Hippocampal formation (tissue), 2 donors: ENCODE measurements at places on chromosomes 2 and 18.
A peak's percentile ranks its signal among the peaks of the same experiment; 100 is the strongest.

GRCh38 chr18:73124175-73124574 lies 256.4 kb upstream of the NETO1 start:
- no peak for DNase-seq

- no peak for DNase-seq
Measured at GRCh38 chr2:51401546-51401945, 369.6 kb upstream of the NRXN1 start.

GRCh38 chr2:15630121-15630977 lies 38.7 kb downstream of the DDX1 start:
- DNase-seq = no peak

DNA sequence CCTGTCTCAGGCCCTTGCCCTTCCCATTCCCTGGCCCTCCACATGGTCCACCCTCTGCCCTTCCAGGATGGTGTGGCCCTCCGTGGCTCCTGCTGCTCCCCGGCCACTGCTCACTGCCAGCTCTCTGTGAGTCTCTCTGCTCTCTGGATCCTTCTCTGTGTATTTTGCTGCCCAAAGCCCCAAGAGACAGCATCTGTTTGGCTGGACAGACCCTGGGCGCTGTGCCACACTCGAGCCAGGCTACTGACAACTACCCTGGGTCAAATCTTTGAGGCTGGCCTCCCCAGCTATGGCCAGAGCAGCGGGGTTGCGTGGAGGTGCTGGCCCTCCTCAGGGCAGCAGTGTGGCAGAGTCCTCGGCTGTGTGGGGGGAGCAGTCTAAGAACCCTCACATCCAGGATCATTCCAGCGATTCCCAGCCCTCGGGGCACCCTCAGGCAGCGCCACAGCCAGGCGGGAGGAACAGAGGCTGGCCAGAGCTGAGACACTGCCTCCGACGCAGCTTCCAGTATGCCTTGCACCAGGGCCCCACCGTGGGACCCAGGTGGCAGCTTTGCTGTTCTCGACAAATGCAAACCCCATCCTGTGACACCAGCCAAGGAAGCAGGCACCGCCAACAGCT lies 139.4 kb upstream of the GLI2 start:
- DNase-seq = peak; percentile 46

- no peak for DNase-seq
Measured at GRCh38 chr2:69977906-69978482, 16.6 kb upstream of the ASPRV1 start.

DNA sequence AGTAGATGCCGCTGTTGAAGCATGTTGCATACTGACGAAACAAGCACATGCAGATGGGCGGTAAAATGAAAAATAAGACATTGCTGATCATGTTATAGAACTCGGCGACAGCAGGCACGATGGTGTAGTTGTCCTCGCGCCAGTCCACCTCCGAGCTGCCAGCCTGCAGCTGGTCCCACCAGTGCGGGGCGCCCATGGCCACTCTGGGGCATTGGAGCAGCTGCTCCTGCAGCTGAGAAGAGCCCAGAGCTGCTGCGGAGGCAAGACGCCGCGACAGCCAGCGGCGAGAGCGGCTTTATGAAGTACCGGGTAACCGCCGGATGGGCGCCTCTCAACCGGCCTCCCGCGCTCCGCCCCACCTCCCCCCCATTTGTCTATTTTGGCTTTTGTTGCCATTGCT lies 32.6 kb upstream of the ADAM23 start:
- no peak for DNase-seq

DNA sequence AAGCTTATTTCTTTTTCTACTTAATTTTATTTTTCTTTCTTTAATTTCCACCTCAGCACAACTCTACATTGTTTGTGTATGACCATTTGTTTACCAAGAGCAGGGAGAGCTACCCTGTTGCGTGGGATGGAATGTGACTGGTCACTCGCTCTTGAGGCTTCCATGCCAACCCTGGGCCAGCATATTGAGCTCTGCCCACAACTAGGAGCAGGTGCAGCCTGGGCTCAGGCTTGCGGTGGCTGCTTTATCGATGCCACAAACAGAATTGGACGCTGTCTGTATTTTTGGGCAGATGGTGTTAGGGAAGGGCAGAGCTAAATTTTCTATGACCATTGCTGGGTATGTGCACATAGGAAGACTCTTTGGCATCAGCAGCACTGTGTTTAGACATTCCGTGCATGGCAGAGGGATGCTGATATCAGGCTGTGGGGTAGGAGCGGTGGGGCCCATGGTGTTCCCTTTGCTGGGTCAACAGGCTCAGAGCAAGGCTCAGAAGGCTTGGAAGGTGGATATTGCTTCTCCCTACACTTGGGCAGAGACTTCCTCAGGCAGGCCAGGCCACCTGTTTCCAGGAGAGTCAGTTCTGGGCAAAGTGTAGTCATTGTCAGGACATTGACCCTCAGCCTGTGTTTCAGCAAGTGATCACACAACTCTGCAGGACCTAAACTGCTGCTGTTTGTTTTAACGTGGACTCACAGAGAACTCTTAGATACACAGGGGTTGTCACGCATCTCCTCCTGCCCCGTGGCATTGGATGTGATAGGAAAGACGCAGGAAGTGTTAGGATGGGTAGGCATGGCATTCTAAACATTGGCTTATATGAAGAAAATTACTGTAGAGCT lies 40.2 kb downstream of the TMEM182 start:
- DNase-seq = no peak

GRCh38 chr2:236936446-236936940 lies 149.2 kb upstream of the COPS8 start:
- no peak for DNase-seq

- DNase-seq = no peak
Measured at GRCh38 chr2:169393068-169393590, 30.8 kb upstream of the LRP2 start.

DNA sequence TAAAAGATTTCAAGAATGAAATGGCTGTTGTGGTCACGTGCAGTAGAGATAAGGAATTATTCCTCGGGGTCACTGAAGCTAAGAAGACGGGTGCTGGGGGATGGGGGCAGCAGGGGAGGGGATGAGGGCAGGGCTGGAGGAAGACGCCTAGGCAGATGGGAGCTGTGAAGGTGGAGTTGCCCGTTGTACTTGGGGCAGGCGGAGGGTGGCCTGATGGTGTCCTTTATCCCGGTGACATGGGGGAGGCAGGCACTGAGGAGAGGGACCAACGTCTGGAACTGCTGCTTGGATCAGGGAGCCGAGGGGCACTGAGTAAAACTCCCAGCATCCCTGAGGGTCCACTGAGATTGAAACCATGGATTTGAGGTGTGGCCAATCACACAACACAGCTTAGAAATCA lies 64.9 kb downstream of the ZCCHC2 start:
- no peak for DNase-seq

DNA sequence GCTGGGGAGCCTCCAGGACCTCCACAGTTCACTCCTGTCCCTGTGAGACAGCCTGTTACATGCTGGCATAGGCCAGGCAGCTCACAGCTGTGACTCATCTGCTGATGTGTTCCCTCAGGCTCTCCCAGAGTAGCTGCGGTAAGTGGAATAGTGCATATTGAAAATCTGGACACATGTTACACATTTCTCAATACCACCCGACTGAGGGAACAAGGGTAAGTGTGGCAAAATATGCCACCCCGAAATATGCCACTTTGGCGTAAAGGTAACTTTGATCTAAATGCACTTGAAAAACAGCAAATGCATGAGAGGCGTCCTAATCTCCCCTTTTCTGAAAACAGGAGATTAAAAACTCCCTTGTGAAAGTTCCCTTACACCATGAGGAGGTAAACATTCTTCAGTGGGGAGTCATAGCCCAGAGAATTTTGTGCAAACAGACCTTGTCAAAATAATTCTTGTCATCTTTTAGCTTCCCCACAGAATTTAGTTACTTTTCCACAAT lies 557.9 kb downstream of the CCDC85A start:
- DNase-seq = no peak

DNA sequence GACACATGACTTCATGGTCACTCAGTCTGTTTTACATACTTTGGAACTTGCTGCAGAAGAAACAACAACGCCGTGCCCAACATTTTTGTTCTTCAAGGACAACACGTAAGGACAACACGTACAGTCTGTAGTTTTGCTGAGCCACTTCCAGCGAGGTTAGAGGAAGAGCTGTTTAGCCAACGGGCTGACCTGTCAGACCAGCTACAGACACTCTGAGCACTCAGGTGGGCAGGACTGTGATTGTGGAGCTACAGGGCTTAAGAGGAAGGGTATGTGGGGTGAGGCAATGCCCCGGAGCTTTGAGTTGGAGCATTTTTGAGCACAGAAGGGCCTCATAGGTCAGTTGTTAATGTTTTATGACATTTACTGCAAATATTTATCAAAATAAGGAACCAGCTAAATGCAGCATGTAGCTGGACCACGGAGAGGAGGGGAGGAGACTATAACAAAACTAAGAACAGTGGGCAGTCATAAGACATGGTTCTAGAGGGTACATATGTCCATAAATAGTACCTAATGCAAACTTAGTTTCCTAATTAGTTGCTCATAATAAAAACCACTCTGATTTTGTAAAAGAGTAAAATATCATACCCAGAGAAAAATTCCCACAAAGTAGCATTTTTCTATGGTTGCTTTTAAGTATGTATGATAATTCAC lies 26.3 kb upstream of the NPC1 start:
- DNase-seq = no peak

DNA sequence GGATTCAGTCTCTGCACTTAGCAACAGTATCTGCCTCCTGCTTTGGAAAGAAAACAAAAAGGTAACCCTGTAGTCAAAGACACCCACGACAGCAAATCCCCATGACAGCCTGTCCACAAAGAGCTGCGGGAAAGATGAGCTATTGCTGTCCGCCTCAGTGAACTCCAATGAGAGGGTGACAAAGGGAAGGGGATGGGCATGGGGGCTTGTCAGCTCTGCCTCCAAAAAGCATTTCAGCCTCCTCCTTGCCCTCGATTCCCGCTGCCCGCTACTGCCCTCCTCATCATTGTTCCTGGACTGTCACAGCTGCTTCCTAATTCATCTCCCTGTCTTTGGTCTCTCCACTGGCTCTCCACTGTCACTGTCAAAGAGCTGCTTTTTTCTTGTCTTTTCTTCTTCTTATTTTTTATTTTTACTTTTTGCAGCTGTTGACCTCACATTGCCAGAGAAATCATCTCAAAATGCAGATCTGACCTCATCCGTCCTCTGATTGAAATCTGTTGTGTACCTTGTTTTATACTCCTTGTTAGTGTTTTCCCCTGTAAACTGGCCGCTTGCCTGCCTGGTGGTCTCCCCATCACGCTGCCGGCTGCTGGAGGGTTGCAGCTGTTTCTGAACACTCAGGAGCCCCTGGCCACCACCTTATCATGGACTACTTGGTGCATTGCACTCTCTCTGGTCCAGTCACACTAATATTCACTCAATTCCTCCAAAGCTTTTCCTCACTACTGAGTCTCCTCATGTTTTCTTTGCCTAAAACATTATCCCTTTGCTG lies 7.9 kb upstream of the E2F6 start:
- DNase-seq = no peak

- no peak for DNase-seq
Measured at GRCh38 chr2:8086357-8086756, 595.5 kb upstream of the ID2 start.

- no peak for DNase-seq
Measured at GRCh38 chr2:207077266-207077665, 88.5 kb downstream of the KLF7 start.

GRCh38 chr2:10788855-10789254 lies 23.7 kb downstream of the PDIA6 start:
- no peak for DNase-seq

DNA sequence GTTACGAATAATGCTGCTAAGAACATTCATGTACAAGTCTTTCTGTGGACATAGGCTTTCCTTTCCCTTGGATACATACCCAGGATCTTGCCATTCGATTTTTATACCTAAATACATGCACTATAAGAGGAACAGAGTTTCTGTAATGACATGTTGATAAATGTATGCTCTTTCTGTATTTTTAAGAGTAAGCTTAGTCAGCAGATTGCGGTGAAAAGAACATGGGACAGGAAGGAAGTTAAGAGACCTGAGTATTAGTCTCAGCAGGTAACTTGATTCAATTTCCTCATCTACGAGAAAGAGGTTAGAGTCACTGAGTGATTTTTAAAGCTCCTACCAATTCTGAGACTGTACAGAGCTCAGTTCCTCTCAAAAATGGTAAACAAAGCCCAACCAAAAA lies 2.6 kb upstream of the TLK1 start:
- no peak for DNase-seq

DNA sequence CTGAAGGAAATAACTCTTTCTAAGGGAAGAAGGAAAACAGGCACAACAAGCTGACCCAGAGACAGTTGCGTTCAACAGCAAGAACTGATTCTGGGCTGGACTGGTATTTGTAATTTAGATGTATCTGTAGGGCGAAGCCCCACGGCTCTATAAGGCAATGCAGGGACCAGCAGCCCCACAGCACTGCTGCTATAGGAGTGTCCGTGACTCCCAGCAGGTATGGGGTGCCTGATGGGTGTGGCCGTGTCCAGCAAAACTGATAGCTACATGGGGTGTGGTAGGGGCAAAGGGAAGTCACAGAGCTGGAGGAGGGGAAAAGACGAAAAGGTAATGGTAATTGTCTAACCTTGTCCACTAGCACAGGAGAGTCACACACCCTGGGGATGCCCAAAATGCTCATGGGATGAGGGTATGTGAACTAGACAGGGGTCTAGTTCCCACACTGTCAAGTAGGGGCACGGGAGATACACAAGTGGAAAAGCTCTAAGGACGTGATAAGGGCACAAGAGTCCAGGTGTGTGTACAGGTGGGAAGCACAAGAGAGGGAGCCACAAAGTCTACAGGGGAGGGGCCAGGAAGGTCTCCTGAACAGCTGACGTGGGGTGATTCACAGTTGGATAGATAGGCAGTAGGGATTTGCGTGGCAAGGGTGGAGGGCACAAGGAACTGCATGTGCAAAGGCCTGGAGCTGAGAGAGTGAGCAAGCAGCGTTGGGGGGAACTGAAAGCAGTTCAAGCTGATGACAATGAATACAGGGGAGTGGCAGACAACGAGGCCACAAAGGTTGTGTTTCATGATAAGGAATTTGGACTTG lies 48.5 kb upstream of the ASPRV1 start:
- no peak for DNase-seq

- DNase-seq = no peak
Measured at GRCh38 chr2:151483546-151483945, 73.8 kb downstream of the RIF1 start.

DNA sequence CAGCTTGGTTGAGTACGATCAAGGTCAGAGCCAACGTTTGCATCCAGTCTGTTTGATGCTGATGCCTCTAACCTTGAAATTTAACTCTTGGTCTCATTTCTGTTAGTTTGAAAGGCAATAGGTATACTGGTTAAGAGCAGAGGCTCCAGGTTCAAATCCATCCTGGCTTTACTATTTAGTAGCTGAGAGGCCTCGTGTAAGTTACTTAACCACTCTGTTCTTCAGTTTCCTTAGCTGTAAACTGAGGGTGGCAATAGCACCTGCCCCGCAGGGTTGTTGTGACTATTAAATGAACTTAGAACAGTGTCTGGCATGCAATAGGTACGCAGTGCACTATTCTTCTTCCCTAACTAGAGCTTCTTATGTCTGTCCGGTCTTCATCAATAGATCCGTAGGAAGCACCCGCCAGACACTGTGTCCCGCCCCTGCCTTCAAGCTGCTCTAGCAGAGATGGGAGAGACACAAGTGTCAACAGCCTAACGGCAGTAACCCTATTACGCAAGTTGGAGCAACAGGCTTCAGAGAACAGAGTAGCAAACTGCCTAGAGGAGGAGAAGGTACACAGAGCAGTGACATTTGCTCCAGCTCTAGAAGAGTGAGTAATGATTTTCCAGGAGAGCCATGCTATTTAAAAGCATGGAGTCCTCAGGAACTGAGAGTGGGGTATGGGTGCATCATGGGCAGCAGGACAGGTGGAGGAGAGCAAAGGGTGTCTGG lies 62.7 kb upstream of the ST3GAL5 start:
- no peak for DNase-seq

- no peak for DNase-seq
Measured at GRCh38 chr2:43569921-43570320, 25.9 kb downstream of the THADA start.

GRCh38 chr2:165953306-165953654 lies 296 bp downstream of the TTC21B start:
- DNase-seq = no peak
